ENCODE measurements at places on chromosomes 13 and 19.

GRCh38 chr13:110921695-110922094, 6.8 kb upstream of the ANKRD10 start:
- H3K27me3 ChIP-seq, result peaks cover 25% of the 10 kb centered on the region
- no peak for DNase-seq
- H3K4me3 ChIP-seq, result no peak overlapping the region
- H3K4me1 ChIP-seq, result peaks cover 35% of the 10 kb centered on the region
- H3K27ac ChIP-seq, result peak overlapping the region; percentile 32
- H3K36me3 ChIP-seq, result peaks cover 6% of the 10 kb centered on the region

- peaks cover 52% of the 10 kb centered on the region for H3K27me3 ChIP-seq
- H3K4me1 ChIP-seq, result peaks cover 18% of the 10 kb centered on the region
- peak overlapping the region; percentile 39 for H3K4me3 ChIP-seq
Measured at GRCh38 chr13:80341756-80342370, 937 bp upstream of the SPRY2 start.

- DNase-seq, result no peak
- no peaks in the 10 kb centered on the region for H3K4me1 ChIP-seq
- H3K27me3 ChIP-seq, result no peaks in the 10 kb centered on the region
Measured at GRCh38 chr13:55602784-55603183, 1537.9 kb upstream of the PRR20A start.

- H3K4me1 ChIP-seq, result no peaks in the 10 kb centered on the region
- no peak for DNase-seq
- no peak overlapping the region for H3K27ac ChIP-seq
- H3K36me3 ChIP-seq, result no peaks in the 10 kb centered on the region
Measured at GRCh38 chr13:104256701-104257100, 1190.5 kb upstream of the SLC10A2 start.

- H3K27ac ChIP-seq, result no peak overlapping the region
- no peaks in the 10 kb centered on the region for H3K4me1 ChIP-seq
- no peak overlapping the region for H3K4me3 ChIP-seq
- H3K27me3 ChIP-seq, result no peaks in the 10 kb centered on the region
- H3K36me3 ChIP-seq, result no peaks in the 10 kb centered on the region
Measured at GRCh38 chr13:88369866-88370265, 698.7 kb downstream of the SLITRK5 start.

- peaks cover 31% of the 10 kb centered on the region for H3K27me3 ChIP-seq
- H3K27ac ChIP-seq, result no peak overlapping the region
- H3K4me3 ChIP-seq, result no peak overlapping the region
- no peaks in the 10 kb centered on the region for H3K4me1 ChIP-seq
- H3K36me3 ChIP-seq, result no peaks in the 10 kb centered on the region
Measured at GRCh38 chr19:2721570-2722540, 683 bp upstream of the DIRAS1 start.

- H3K4me1 ChIP-seq, result peaks cover 75% of the 10 kb centered on the region
- H3K27me3 ChIP-seq, result no peaks in the 10 kb centered on the region
- H3K27ac ChIP-seq, result peak overlapping the region; percentile 88
- no peak for DNase-seq
- peaks cover 7% of the 10 kb centered on the region for H3K36me3 ChIP-seq
Measured at GRCh38 chr19:35206855-35207254, 21.7 kb downstream of the FAM187B start.

DNA sequence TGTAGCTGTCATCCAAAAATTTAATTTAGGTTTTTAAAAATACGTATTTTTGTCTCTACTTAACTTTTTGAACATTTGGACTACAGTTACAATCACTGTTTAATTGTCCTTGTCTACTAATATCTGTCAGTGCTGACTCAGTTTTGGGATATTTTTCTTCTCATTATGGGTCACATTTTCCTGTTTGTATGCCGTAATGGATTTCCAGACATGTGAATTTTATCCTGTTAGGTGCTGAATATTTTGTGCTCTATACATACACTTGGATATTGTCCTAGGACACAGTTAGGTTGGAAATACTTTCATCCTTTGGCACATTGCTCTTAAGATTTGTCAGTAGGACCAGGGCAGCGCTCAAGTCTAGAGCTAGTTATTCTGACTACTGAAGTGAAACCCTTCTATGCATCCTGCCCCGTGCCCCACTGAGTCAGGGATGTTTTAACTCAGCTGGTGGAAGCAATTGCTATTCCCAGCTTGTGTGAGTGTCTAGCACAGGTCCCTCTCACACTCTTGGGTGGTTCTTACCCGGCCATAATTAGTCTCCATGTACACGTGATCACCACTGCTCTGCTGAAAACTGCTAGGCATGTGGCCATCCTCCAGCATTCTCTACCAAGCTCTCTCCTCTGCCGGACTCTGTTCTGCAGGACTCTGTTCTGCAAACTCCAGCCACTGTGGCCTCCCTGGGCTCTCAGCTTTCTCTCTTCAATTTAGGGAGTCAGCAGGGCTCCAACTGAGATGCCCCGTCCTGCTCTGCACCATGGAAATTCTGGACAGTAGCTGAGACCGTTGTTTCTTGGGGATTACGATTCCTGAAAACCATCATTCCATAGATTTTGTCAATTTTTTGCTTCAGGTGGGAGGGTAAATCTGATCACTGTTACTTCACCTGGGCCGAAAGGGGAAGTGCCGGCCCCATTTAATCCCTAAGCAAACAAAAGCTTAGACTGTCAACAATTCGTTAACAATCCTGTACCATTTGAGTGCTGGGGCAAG, 11.1 kb downstream of the PROZ start:
- peaks cover 9% of the 10 kb centered on the region for H3K4me1 ChIP-seq
- no peak overlapping the region for H3K4me3 ChIP-seq
- no peaks in the 10 kb centered on the region for H3K27me3 ChIP-seq
- H3K36me3 ChIP-seq, result peaks cover 23% of the 10 kb centered on the region
- DNase-seq, result no peak
- H3K27ac ChIP-seq, result no peak overlapping the region

DNA sequence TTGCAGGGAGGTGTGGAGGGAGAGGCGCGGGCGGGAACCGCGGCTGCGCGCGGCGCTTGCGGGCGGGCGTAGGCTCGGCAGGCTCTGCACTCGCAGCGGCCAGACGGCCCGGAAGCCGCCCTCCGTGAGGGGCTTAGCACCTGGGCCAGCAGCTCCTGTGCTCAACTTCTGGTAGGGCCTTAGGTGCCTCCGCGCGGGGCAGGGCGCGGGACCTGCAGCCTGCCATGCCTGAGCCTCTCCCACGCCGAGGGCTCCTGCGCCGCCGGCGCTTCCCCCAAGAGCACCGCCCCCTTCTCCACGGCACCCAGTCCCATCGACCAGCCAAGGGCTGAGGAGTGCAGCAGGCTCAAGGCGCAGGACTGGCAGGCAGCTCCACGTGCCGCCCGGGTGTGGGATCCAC, 940.8 kb upstream of the PCDH9 start:
- H3K36me3 ChIP-seq, result no peaks in the 10 kb centered on the region
- H3K27ac ChIP-seq, result no peak overlapping the region
- no peaks in the 10 kb centered on the region for H3K27me3 ChIP-seq

GRCh38 chr13:97429681-97430081, 4.3 kb upstream of the RAP2A start:
- H3K36me3 ChIP-seq, result no peaks in the 10 kb centered on the region
- H3K4me1 ChIP-seq, result peaks cover 18% of the 10 kb centered on the region
- H3K27ac ChIP-seq, result no peak overlapping the region
- H3K27me3 ChIP-seq, result peaks cover 33% of the 10 kb centered on the region
- H3K4me3 ChIP-seq, result no peak overlapping the region

DNA sequence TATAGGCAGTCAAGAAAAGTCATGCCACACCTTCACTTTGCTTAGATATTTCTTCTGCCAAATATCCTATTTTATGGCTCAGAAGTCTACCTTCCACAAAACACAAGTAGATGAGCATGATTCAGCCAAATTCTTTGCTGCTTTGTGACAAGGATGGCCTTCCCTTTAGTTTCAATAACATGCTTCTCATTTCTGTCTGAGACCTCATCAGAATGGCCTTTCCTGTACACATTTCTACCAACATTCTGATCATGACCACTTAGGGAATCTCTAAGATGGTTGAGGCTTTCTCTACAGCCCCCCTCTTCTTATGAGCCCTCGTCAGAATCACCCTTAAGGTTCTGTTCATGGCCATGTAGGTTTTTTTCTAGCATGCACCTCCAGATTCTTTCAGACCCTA, 96.2 kb downstream of the COL4A2 start:
- DNase-seq, result no peak
- no peak overlapping the region for H3K27ac ChIP-seq
- H3K4me3 ChIP-seq, result no peak overlapping the region
- peaks cover 67% of the 10 kb centered on the region for H3K27me3 ChIP-seq
- no peaks in the 10 kb centered on the region for H3K36me3 ChIP-seq
- H3K4me1 ChIP-seq, result peaks cover 10% of the 10 kb centered on the region

DNA sequence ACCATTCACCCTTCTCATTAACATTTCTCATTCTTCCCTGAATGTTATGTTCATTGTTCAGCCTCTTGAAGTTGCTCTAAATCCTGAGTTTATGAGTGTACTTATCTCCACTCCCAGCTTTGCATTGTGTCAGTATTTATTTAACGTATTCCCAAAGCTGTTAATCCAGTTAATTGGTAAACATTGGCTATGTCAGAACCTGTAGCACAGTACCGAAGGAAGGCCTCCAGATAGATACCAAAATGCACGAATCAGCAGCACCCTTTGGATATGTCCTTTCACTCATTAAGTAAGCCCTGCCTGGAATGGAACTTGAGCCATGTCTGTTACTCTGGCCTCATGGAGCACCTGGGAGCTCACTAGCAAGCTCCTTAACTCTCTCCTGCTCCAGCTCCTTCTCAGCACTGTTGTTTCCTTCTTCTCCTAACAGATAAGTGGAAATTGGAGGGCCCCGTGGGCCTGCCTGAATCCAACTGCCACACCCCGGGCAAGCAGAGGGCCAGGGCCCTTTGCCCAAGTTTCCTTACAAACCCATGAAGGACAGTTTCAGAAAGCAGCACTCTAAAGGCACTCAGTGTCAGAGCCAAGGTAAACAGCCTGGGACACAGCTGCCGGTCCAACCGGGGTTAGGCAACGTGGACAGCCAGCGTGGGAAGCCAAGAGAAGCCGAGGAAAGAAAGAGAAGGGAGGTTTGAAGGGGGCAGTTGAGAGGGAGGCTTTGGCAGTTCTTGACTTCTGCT, 155.0 kb upstream of the SERP2 start:
- H3K36me3 ChIP-seq, result no peaks in the 10 kb centered on the region
- no peak overlapping the region for H3K4me3 ChIP-seq
- no peaks in the 10 kb centered on the region for H3K4me1 ChIP-seq
- H3K27me3 ChIP-seq, result peaks cover 26% of the 10 kb centered on the region
- DNase-seq, result no peak
- H3K27ac ChIP-seq, result no peak overlapping the region

GRCh38 chr19:39270036-39270871, 2.1 kb downstream of the IFNL2 start:
- no peak overlapping the region for H3K4me3 ChIP-seq
- H3K27me3 ChIP-seq, result peaks cover 12% of the 10 kb centered on the region
- DNase-seq, result no peak
- H3K27ac ChIP-seq, result no peak overlapping the region

DNA sequence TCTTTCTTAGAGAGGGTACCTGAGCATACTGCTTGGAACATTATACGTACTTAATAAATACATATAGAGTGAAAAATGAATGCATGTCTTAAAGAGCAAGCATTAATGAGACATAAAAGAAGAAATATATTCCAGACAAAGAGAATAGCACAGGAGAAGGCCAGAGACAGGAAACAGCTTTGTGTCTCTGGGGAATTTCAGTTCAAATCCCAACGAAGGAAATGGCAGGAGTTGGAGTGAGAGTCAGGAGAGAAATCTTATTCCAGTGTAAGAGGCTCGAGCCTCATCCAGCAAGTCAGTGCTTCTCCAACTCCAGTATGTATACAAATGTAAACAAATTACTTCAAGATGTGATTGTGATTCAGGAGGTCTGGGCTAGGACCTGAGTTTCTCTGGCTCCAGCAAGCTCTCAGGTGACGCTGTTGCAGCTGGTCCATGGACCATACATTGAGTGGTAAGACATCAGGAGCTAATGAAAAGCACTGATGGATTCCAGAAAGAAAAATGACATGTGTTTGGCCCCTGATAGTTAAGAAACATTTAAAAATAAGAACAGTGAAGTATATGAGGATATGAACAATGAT, 108.2 kb downstream of the RAP2A start:
- H3K27ac ChIP-seq, result no peak overlapping the region
- DNase-seq, result no peak
- H3K27me3 ChIP-seq, result peaks cover 3% of the 10 kb centered on the region

DNA sequence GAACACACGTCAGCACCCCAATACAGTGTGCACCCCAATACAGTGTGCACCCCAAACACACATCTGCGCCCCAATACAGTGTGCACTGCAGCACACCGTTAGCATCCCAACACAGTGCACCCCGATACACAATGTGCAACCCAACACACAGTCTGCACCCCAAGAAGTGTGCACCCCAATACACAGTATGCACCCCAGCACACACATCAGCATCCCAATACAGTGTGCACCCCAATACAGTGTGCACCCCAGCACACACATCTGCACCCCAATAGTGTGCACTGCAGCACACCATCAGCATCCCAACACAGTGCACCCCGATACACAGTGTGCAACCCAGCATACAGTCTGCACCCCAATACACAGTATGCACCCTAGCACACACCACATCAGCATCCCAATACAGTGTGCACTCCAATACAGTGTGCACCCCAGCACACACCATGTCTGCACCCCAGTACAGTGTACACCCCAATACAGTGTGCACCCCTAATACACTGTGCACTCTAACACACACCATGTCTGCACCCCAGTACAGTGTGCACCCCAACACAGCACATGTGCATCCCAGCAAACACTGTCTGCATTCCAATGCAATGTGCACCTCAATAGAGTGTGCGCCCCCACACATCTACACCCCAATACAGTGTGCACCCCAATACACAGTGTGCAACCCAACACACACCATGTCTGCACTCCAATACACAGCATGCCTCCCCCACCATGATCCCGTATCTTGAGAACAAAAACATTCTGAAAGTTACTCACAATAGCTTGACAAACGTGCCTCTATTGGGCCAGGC, 855 bp upstream of the CARS2 start:
- H3K36me3 ChIP-seq, result peaks cover 20% of the 10 kb centered on the region
- DNase-seq, result no peak
- H3K4me1 ChIP-seq, result peaks cover 47% of the 10 kb centered on the region
- peak overlapping the region; percentile 75 for H3K4me3 ChIP-seq
- H3K27me3 ChIP-seq, result peaks cover 3% of the 10 kb centered on the region
- H3K27ac ChIP-seq, result peak overlapping the region; percentile 71
